ENCODE measurements at places on chromosomes 5 and 9.

DNA sequence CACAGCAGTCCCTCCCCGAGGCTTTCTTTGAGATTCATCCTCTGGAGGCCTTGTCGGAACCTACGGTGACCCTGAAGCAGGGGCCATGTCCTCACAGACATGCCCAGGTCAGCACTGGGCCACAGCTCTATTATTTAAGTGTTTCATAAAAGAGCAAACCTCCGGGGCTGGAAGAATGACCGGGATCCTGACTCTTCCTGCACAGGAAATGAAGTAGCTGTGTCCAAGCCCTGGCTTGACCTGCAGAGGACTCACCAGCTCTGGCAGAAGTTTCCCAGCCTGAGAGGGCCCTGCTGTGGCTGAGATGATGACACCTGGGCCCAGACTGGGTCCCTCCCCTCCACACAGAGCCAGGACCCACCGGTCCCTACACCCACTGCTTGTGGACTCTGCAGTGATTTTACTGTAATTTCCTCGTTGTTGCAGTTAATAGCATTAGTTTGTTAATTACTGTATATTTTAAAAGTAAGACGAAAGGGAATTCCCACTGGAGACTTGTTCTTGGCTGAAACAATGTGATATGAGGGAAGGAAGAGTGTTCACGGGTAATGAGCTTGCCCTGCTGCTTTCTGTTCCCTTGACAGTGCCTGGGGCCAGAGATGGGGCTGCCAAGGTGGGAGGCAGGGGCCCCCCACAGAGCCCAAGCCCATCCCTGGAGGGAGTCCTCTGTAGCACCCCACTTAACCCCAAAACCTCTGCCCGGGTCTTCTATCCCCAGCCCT is 72.2 kb downstream of the PCDH1 start:
- no peak for DNase-seq

GRCh38 chr5:91150234-91150633 is 232.9 kb downstream of the ARRDC3 start:
- no peak for DNase-seq

- DNase-seq = no peak
These were observed 76.3 kb downstream of the AOPEP start for GRCh38 chr9:94802793-94803192.

DNA sequence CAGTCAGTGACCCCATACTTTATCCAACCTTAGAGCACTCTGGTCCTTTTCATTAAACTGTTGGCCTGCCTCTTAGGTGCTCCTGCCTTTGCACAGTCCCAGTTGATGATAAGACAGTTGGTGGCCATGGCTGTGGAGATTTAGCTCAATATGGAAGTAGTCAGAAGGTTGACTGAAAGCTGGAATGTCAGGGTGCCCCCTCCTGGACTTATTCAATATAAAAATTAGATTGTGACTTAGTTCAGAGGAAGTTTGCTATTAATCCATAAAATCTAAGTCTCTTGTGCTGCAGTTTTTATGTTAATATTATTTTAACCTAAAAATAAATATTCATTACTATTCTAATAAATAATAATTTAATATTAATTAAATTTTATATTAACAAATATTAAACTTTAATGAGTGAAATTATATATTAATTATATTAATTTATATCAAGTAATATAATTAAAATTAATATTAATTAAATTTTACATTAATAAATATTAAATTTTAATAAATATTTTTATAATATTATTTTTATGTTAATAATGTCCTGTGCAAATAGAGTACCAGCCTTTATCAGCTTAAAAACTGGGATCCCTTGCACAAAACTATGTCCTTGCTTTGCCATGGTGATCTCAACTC is 77.7 kb upstream of the ADAMTSL1 start:
- DNase-seq = no peak

GRCh38 chr9:32248189-32248712 is 136.2 kb upstream of the ACO1 start:
- no peak for DNase-seq

- DNase-seq = peak; percentile 2
These were observed 287.0 kb upstream of the TMEM161B start for GRCh38 chr5:88555674-88556073.

DNA sequence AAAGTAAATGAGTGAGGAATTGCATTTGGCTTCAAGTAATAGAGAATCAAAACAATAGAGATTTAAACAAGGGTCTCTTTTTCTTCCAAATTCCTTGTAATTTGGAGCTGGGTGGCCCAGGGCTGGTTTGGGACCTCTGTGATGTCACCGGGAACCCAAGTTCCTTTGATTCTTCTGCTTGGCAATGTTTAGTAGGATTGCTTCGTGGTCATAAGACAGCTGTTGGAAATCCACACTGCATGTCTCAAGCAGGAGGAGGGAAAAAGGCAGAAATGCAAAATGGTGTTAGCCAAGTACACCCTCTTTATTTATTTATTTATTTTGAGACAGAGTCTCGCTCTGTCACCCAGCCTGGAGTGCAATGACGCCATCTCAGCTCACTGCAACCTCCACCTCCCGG is 72.6 kb upstream of the IL12B start:
- no peak for DNase-seq

DNA sequence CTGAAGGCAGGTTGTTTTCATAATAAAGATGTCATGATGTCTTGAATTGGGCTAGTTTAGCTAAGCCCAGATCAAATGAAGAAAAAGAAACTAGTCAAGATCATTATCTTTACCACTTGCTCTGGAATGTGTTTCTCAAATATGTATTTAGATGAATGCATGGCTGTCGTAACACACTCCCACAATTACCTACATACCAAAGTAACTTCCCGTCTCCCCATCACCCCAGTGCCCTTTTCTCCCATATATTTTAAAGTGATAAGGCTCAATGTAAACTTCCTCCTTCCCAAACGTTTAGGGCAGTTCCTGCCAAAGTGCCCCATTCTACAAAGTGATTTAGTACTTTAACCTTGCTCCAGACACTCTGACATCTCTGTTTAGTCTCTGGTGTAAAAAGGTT is 61.4 kb downstream of the SLC1A3 start:
- DNase-seq = no peak

DNA sequence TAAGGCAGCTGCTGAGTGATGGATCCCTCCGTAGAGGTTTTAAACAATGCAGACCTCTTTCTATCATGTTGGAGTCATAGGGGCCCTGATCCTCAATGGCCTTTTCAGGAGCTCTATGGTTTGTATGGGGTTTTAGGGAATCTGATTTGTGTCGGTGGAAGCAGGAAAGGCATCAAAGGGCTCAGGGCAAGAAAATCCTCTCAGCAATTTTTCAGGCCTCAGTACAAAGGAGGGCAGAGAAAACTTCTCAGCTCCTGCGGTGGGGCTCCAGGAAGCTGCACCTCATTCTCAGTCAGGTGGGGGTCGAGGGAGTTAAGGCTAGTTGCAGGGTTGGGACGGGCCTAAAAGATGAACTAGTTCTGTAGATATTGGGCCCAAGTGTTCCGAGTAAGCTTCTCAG is 35.0 kb downstream of the GLRA1 start:
- no peak for DNase-seq

- no peak for DNase-seq
These were observed 19.8 kb downstream of the RGMB start for GRCh38 chr5:98793223-98793622.

- no peak for DNase-seq
These were observed 33.7 kb downstream of the AP3B1 start for GRCh38 chr5:78260771-78261170.

DNA sequence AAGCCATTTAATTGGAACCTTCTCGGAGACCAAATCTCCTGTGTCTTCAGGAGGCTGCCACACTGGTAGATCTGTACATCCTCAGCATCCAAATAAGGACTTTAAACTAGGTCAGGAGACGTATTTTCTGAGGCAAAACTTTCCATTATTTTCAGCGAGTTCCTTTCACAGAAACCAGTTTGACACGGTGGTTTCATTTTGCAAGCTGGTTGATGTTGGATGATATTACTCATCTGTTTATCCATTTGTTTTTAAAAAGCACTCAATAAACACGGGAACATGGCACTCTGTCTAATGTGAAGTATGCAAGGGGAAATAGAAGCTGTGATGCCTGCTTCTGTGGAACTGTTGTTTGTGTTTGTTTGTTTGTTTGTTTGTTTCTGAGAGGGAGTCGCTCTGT is 199.6 kb downstream of the ERCC6L2 start:
- DNase-seq = no peak

- DNase-seq = no peak
These were observed 12.5 kb downstream of the NR3C1 start for GRCh38 chr5:143390941-143391340.

DNA sequence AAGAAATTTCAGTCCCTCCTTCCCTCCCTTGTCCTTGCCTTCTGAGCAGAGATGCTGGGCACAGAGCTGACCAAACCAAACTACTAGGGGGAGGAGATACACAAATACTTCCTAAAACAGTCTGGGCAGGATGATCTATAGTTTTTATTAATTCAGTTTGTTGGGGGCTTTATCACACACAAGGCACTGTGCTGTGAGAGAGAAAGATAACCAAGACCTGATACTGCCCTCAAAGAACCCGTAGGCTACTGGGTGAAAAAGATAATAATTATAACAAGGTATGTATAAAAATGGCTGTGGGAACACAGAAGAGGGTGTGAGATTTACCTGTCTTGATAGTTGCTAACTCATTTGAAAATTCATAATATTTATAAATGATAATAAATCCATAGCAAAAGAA is 354.7 kb downstream of the NDUFS4 start:
- no peak for DNase-seq

DNA sequence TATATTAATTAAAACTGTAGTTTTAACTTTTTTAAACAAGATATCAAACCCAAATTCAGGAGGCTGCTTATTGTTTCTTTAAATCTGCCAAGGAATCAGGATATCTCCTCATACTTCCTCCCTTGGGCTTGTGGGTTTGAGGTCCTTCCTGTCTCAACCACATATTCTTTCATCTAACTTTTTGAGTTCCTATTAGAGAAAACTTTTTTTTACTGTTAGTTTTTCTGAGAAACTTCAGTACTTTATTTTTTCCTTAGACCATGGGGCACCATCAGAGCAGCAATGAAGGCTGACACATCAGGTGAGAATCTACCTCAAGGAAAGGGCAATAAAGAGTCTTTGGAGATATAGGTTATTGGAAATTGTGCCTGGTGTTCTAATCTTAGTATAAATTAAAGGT is 56.7 kb downstream of the TSSK1B start:
- DNase-seq = no peak

DNA sequence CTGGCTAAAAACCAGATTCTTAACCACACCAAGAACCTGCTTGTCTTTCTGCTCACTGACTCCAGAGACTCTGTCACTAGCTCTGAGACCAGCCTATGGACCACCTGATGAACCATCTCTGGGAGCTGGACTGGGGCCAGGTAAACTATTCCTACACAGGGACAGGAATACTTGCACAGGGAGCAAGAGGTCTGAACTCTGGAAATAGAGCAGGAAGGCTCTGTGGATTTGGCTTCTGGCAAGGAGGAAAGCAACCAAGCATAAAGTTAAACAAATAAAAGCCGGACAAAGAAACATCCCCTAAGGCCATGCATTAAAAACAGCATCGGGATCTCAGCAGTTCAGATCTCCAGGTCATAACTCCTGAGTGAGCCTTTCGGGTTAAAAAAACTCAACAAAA is 5.6 kb upstream of the SPARC start:
- DNase-seq = no peak

GRCh38 chr9:97779608-97780007 is 73.4 kb upstream of the FOXE1 start:
- DNase-seq = no peak

GRCh38 chr5:142984525-142984924 is 214.3 kb downstream of the ARHGAP26 start:
- DNase-seq = no peak

DNA sequence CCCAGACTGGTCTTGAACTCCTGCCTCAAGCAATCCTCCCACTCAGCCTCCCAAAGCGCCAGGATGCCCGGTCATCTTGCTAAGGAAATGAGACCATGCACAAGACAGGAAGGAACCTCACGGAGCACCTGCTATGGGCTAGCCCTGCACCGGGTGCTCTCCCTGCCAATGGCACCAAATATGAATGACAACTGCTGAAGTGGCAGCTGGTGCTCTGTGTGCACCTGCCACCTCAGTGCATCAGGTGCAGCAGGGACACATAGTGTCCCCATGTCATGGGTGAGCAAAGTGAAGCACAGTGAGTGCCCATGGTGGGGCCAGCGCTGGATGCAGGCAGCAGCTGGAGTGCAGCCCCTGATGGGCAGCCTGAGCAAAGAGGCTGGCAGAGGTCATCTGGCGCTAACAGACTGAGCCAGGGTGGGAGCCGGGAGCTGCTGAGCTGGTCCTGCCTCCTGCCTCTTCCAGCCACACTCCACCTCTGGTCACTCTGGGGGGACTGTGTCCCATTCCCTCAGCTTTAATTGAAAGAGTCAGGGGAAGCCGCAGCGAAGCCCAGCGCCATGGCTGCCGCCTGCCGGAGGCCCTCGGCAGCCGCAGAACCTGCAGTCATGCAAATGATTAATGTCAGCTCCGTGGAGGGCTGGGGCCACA is 46.4 kb downstream of the BARX1 start:
- no peak for DNase-seq

GRCh38 chr5:141880961-141881801 is 3.0 kb upstream of the PCDH1 start:
- DNase-seq = no peak

DNA sequence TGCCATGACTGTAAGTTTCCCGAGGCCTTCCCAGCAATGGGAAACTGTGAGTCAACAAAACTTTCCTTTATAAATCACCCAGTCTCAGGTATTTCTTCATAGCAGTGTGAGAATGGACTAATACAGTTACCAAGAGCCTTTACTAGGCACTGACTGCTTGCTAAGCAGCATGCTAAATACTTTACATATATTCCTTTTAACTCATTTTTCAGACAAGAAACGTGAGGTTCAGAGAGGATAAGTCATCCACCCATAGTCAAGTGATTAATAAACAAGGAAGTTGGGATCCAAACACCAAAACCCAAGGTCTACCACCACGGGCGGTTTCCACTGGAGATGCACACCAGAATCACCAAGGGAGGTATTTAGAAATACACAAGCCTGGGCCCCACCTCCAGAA is 50.8 kb downstream of the GABBR2 start:
- DNase-seq = no peak

GRCh38 chr9:112194969-112195431 is 19.9 kb upstream of the SUSD1 start:
- DNase-seq = no peak

GRCh38 chr9:114112325-114112724 is 13.2 kb upstream of the KIF12 start:
- DNase-seq = no peak

GRCh38 chr5:6780802-6781391 is 67.7 kb downstream of the TENT4A start:
- no peak for DNase-seq

DNA sequence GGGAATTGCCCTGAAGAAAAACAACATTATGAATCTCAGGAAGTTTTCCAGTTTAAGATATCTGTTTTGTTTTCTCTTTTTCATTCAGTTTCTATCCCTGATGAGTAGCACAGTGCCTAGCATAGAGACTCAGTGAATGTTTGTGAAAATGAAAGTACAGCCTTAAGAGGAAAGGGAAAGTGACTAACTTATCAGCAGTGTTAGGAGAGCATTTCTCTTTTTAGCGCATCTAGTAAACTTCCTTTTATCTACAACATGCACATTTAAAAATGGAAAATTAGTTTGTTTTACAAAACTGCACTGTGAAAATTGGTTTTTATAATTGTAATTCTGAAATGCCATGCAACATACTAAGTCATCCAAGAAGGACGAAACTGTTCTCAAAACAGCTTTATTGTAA is 110.8 kb downstream of the SMARCA2 start:
- no peak for DNase-seq

All from amygdala (tissue), 56 donors.